Esophagus squamous epithelium (tissue), 5 donors: ENCODE measurements at places on chromosomes 12 and 14.

DNA sequence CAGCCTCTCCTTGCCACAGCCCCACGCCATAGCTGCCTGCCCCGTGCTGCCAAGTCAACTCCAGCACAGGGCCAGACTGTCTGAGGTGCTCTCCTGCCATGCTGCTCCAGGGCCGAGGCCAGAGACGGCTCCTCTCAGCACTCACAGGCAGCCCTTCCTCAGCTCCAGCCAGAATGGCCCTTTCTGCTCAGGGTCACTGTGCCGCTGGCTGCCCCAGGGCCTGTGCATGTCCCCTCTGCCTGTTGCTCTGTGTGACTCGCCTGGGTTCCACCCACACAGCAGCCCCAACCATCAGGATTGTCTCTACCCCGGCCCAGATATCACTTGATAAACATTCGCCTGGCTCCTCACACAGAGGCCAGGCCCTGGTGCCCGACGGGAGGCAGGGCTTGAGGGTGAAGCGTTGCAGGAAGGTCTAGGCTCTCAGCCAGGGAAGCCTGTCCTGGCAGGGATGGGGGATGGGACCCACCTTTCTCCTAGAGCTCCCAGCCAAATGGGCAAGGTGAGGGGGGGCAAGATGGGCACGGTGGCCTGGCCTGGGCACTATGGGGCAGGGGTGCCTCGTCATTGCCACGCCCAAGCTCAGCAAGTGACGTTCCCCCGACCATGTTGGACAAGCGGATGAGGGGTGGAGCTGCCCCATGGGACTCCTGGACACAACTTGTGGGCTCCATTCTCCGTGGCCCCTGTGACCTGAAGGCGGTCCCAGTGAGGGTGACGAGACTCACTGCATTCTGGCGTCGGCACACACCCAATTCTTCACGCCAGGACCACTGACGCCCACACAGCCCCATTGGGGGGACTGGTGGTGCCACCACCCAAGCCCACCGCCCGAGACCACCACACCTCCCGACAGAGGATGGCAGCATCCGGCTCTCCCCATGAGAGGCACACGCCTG lies 27.4 kb upstream of the BTBD6 start:
- DNase-seq: no peak

DNA sequence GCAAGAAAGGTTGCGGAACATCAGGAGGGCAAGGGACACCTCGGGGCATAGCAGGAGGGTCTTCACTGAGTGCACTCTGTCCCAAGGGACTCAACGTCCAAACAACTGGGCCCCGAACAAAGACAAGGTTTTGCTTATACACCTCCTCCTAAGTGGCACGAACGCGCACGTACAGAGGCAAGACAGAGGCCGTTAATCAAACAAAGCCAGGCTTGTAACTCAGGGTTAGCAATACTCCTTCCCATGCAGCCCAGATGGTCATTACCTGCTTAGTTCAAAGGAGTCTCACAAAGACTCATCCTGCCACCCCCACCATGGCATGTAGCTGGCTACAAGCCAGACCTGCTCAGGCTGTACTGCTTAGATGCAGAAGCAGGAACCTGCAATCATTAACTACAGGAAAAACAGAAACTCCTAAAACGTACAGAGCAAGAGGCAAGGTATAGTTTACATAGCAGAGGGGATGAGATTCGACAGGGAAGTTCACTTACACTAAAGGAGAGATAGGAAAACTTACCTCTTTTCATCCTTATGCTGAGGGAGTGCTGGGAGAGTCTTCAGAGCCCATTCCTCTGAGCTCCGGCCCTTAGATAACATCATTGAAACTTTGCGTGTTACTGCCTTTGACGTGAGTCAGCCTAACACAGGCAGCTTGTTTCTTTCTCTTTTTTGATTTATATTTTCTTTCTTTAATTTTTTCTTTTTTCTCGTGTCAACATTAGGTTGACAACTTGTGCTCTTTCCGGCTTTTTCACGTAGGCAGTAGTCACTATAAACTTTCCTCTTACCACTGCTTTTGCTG lies 1319.1 kb downstream of the TMEM121 start:
- no peak for DNase-seq

GRCh38 chr14:51653775-51654532 lies 2.2 kb downstream of the FRMD6 start:
- DNase-seq: no peak

GRCh38 chr12:116703214-116703795 lies 34.6 kb downstream of the SPRING1 start:
- no peak for DNase-seq

GRCh38 chr14:36747411-36748184 lies 85.9 kb downstream of the PAX9 start:
- DNase-seq: no peak

- peak; percentile 4 for DNase-seq
These were observed 221.5 kb upstream of the HMGA2 start for GRCh38 chr12:65602610-65603295.

- no peak for DNase-seq
These were observed 6.4 kb downstream of the GOLGA5 start for GRCh38 chr14:92800525-92800924.

- DNase-seq: no peak
These were observed 93.9 kb upstream of the NCOR2 start for GRCh38 chr12:124661341-124661740.

GRCh38 chr12:32178341-32179010 lies 71.8 kb downstream of the BICD1 start:
- DNase-seq: no peak

DNA sequence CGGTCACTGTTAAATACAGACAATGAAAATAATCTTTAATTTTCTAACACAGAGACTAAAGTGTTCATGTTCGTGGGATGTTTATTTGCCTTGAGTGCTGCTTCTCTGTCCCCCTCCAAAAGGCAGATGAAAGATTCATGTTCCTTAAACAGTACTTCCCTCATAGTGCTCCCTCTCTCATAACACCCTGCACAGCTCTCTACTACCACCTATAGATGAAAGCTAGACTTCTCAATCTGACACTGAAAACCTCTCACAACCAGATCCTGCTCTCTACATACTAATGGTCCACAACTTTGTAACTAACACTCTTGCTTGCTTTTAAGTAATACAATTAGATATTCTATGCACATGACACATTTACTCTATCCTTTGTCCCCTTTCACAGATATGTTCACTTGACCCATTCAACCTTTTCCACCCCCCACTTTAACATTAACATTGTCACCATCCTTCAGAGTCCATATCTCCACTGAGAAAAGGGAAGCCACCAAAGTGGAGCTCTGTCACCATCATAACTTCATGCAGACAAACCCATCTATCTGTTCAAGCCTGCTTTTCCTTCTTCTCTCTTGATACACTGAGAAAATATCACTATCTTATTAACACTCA lies 266.4 kb upstream of the USP15 start:
- no peak for DNase-seq

GRCh38 chr14:34465069-34465859 lies 3.2 kb upstream of the SPTSSA start:
- no peak for DNase-seq

GRCh38 chr12:120085920-120086645 lies 30.5 kb downstream of the RAB35 start:
- no peak for DNase-seq
